ENCODE measurements at places on chromosomes 6 and 20.
A peak's percentile ranks its signal among the peaks of the same experiment; 100 is the strongest.

GRCh38 chr6:24428615-24429014, 25.9 kb downstream of the MRS2 start:
- no peaks in the 10 kb centered on the region for H3K27me3 ChIP-seq
- no peak overlapping the region for H3K4me3 ChIP-seq
- peaks cover 4% of the 10 kb centered on the region for H3K4me1 ChIP-seq
- H3K36me3 ChIP-seq: no peaks in the 10 kb centered on the region

DNA sequence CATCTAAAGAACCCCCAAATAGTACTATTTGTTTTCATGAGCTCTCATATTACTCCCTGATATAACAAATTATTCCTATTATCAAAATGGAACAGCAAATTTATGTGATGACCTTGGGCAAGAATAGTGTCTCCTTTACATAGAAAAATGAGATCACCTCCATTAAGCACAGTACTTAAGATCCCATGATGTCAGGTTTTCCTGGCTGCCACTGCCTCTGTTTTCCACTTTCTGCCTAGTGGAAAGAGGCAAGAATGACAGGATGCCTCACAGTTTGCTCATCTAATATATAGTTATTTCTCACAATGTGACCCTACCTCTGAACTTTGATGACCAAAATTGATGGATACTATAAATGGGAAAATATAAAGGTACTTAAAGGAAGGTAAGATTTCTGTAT, 260.1 kb upstream of the SGK1 start:
- no peaks in the 10 kb centered on the region for H3K36me3 ChIP-seq
- no peak overlapping the region for H3K27ac ChIP-seq
- no peak for DNase-seq
- no peaks in the 10 kb centered on the region for H3K27me3 ChIP-seq
- no peak overlapping the region for H3K4me3 ChIP-seq

DNA sequence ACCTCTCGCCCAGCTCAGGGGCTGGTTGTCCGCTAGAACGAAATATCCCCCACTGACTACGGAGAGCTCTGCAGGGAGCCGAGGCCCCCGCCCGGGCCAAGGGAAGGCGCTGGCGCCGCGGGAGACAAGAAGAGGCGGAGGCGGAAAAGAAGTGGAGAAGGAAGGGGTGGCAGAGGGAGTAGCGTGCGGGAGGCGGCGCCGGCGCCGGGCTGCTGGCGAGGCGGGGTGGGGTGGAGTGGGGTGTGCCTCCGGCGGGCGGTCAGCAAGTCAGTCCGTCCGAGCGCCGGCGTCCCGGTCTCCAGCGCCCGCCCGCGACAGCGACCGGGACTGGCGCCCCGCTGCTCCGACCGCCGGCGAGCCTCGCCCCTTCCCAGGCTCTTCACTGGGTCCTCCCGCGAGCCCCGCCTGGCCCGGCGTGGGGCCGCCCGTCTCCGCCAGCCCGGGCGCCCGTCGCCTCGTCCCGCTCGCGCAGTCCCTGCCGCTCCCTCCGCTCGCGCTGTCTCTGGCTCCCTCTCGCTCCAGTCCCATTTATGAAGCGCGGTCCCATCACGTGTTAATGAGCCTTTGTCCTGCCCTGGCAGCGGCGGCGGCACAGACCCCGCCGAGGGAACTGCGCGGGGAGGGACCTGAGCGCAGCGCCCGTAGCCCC, at the start of gene CNR1:
Gene CNR1, minus strand, starts transcription at position 504 of the 649 bp plus-strand sequence. CDS start 21,073 bp downstream, outside the sequence.
- peak within 1 kb of the TSS; percentile 84 for H3K4me3 ChIP-seq
- peak within 1 kb of the TSS; percentile 32 for H3K27ac ChIP-seq
- peaks cover 62% of the 10 kb centered on the region for H3K27me3 ChIP-seq
- peaks cover 10% of the 10 kb centered on the region for H3K4me1 ChIP-seq
- no peaks in the 10 kb centered on the region for H3K36me3 ChIP-seq

- peak; percentile 54 for DNase-seq
- H3K27ac ChIP-seq: peak overlapping the region; percentile 60
- peaks cover 7% of the 10 kb centered on the region for H3K4me1 ChIP-seq
- no peak overlapping the region for H3K4me3 ChIP-seq
- no peaks in the 10 kb centered on the region for H3K36me3 ChIP-seq
- no peaks in the 10 kb centered on the region for H3K27me3 ChIP-seq
Measured at GRCh38 chr6:6890400-6890858, 217.3 kb upstream of the RREB1 start.

All from hepatocyte (in vitro differentiated cells).